ENCODE measurements at places on chromosomes 2 and 18.

DNA sequence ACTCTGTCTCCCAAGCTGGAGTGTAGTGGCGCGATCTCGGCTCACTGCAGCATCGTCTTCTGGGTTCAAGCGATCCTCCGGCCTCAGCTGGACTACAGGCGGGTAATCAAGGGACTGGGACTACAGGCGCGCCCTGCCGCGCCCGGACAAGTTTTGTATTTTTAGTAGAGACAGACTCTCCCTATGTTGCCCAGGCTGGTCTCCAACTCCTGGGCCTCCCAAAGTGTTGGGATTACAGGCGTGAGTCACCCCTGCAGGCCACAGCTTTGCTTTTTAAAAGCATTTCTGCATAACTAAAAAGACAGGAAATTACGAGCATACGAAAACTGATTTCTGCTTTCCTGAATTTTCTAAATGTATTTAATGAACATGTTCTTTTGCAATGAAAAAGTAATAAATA, 916 bp upstream of the OSBPL1A start:
- no peak for DNase-seq

- DNase-seq = no peak
Measured at GRCh38 chr2:61426267-61426897, 44.5 kb downstream of the USP34 start.

GRCh38 chr2:148922062-148922461, 47.0 kb downstream of the KIF5C start:
- no peak for DNase-seq

- DNase-seq = no peak
Measured at GRCh38 chr18:2840521-2840920, 6.3 kb upstream of the EMILIN2 start.

GRCh38 chr2:119319593-119319992, 47.0 kb downstream of the C2orf76 start:
- DNase-seq = no peak

DNA sequence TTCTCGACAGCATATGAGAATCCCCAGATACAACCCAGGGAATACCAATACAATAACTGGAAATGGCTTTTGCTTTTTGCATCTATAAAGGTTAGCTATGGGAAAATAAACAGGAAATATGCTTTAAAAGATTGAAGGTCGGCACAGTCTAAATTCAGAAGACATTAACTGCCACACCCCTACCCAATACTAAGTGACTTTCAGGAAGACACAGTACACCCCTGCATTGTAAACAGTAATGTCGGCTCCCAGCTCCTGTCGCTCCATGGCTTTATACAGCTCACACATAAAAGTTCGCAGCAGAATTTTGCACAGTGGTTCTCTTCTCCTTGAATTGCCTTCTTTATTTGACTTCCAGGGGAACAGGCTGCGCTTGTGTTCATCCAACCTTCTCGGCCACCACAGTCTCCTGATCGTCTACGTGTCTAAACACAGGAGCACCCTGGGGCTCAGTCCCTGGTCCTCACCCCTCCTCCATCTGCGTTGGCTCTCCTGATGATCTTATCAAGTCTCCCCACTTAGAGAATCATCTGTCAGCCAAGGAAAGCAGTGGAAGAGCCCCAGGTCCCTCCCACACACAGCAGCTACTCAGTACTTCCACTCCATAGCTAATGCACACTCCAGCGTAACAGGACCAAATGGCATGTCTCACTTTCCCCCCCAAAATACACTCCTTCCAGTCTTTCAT, 22.7 kb downstream of the CYB5A start:
- DNase-seq = no peak

DNA sequence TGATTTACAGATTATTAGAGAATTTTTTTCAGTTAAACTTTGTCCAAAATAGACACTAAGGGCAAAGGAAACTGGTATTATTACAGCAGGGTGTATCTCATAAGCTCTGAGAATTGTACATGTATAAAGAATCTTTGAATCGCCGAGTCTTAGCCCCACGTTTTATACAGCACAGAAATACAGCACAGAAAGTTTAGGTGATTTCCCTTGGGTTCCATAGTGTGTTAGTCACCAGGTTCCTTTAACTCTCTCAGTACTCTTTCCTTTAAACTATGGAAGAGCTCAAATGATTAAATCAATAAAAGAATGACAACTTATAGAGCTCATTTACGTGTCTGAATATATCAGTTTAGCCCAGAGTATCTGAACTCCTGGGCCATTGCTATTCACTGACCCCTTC, 256.8 kb downstream of the NEDD4L start:
- no peak for DNase-seq

GRCh38 chr2:232493701-232494474, 6.3 kb upstream of the ECEL1 start:
- no peak for DNase-seq

- DNase-seq = no peak
Measured at GRCh38 chr2:10538224-10538894, 90.2 kb upstream of the ODC1 start.

- DNase-seq = peak; percentile 73
Measured at GRCh38 chr2:1494257-1494656, 81.0 kb downstream of the TPO start.

- DNase-seq = no peak
Measured at GRCh38 chr2:8264981-8265380, 416.9 kb upstream of the ID2 start.

- no peak for DNase-seq
Measured at GRCh38 chr2:169119123-169119760, 49.9 kb downstream of the DHRS9 start.

GRCh38 chr2:938181-939005, 12.3 kb upstream of the SNTG2 start:
- DNase-seq = no peak

DNA sequence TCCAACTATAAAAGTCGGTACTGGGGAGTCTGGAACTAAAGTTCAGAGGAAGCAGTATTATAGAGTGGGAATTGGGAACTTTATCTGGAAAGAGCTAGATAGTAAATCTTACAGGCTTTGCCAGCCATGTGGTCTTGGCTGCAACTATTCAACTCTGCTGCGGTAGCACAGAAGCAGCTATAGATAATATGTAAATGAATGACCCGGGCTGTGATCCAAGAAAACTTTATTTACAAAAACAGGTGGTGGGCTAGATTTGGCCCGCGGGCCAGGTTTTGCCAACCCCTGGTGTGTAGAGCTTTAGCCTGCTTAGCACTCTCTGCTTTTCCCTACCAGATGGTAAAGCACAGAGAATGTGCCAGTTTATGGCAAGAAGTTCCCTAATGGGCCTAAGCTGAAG, 70.8 kb downstream of the TNP1 start:
- DNase-seq = no peak

GRCh38 chr2:73611867-73612266, 30.4 kb downstream of the NAT8 start:
- DNase-seq = no peak

- no peak for DNase-seq
Measured at GRCh38 chr2:155310589-155310988, 612.1 kb downstream of the KCNJ3 start.

GRCh38 chr2:152646264-152646663, 71.0 kb downstream of the PRPF40A start:
- DNase-seq = no peak

DNA sequence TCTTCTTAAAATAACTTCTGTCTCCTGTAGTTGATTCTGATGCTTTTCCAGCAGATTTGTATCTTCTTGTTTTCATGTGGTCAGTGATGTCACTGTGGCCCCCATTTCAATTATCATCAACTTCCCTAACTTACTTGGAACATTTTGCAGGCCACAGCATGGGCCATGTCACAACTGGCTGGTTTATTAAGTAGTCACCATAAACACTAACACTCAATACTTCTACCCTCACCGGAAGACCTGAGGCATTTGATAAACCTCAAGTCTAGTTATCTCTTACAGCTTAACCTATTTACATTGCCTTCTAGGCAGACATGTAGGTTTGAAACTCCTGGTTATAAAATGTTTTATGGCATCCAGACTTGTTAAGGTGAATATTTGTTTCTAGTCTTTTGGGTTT, 37.4 kb upstream of the PROKR1 start:
- no peak for DNase-seq

Data from osteocyte (in vitro differentiated cells).